ENCODE measurements at places on chromosomes 1 and 21. TPM values are rescaled to one million over a fixed set of nuclear protein-coding genes. Genes with fewer than 3 reads are reported as not detected.

Gene SDC3
- total RNA-seq, result 10.0 TPM

Gene ARHGEF10L
- total RNA-seq, result 11.2 TPM

Gene TTC22
- total RNA-seq, result 21.8 TPM

Gene ZSCAN20
- total RNA-seq, result 0.84 TPM

Gene IL19
- not detected for total RNA-seq

Gene TRIM46
- 5.4 TPM for total RNA-seq

Gene NTMT2
- not detected for total RNA-seq

Gene TMEM82
- not detected for total RNA-seq

Gene RIPPLY3
- total RNA-seq, result 11.4 TPM

Gene MCOLN2
- total RNA-seq, result 11.7 TPM

Gene DIRAS3
- total RNA-seq, result not detected

Gene MPL
- total RNA-seq, result not detected

DNA sequence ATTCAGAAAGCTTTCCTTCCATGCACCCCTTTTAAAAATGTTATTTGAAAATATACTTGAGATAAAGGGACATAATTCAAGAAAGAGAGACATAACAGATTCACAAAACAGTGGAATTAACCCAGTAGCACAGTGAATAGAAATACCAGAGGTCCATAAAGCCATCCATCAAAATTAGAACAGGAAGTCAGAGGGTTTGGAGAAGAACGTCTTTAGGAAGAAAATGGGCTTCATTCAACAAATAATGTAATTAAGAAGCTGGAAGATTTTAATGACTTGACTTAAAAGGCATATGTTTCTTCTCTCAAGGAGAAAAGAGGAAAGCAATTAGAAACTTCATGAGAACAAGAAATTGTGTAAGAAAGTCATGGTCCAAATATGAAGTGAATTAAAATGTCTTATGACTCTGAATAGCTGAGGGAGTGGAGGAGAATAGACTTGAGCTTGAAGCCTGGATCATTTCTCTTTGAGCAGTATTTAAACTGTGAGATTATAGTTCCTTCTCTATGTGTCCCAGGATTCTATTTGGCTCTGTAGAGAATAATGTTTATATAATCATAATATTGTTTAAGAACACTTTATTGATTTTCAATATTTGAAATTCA lies 7.9 kb upstream of the HCRTR1 start:
- no peak for DNase-seq
- no peaks in the 10 kb centered on the region for H3K27me3 ChIP-seq
- no peak overlapping the region for H3K27ac ChIP-seq
- H3K4me3 ChIP-seq, result no peak overlapping the region

DNA sequence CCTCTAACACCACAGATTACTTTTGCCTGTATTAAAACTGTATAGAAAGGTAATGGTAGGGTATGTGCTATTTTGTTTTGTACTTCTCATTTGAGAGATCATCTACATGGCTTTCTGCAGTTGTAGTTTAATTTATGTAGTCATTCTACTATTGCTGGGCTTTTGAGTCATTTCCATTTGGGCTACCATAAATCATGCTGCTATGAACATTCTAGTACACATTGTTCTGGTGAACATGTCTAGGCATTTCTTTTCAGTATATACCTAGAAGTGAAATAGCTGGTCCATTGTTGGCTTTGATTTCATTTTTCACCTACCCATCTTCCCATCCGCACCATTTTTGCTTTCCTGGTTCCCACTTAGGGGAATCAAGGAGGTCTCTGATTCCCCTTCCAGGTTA lies 18.7 kb downstream of the EDN2 start:
- H3K27ac ChIP-seq, result no peak overlapping the region

GRCh38 chr1:219555806-219556205 lies 57.1 kb downstream of the ZC3H11B start:
- H3K4me3 ChIP-seq, result peak overlapping the region; percentile 30
- peak; percentile 96 for DNase-seq
- no peaks in the 10 kb centered on the region for H3K36me3 ChIP-seq
- H3K27ac ChIP-seq, result peak overlapping the region; percentile 89
- peaks cover 23% of the 10 kb centered on the region for H3K4me1 ChIP-seq
- H3K27me3 ChIP-seq, result no peaks in the 10 kb centered on the region

DNA sequence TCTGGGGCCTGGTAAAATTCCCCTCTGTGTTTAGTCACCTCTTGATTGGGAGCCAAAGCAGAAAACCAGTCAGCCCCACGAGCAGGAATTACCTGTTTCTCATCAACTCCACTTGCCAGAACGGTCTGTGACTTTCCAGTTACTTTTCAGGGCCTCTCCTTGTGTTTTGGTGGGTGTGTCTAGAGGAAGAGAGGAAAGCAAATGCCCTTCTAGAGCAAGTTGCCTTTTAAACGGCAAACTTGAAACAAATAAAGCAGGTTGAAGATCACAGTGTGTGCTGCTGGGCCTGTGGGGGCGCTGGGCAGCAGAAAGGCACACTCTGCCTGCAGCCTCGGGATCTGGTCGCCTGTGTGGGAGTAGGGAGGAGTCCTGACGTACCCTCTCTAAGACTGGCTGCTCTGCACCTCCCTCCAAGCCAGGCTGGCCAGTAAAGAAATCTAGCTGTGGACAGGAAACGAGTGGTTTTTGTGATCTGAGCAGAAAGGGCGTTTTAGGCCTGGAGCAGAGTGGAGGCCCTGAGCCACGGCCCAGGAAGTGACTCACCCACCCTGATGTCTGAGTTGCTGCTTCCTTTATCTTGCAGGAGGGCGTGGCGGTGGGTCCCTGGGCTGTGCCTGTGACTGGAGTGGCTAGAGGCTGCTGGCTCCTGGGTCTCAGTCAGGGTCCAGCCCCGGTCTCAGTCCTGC lies 11.1 kb upstream of the S100A11 start:
- no peaks in the 10 kb centered on the region for H3K36me3 ChIP-seq
- peaks cover 57% of the 10 kb centered on the region for H3K4me1 ChIP-seq
- peak overlapping the region; percentile 64 for H3K4me3 ChIP-seq

- H3K36me3 ChIP-seq, result no peaks in the 10 kb centered on the region
- DNase-seq, result no peak
- H3K4me1 ChIP-seq, result no peaks in the 10 kb centered on the region
- H3K27ac ChIP-seq, result no peak overlapping the region
- H3K4me3 ChIP-seq, result no peak overlapping the region
Observed at GRCh38 chr1:76218888-76219287, 144.3 kb downstream of the ST6GALNAC3 start.

GRCh38 chr1:211975152-211975941 lies 60.0 kb downstream of the INTS7 start:
- H3K27me3 ChIP-seq, result no peaks in the 10 kb centered on the region
- H3K36me3 ChIP-seq, result peaks cover 64% of the 10 kb centered on the region
- no peak for DNase-seq
- H3K4me3 ChIP-seq, result no peak overlapping the region
- no peak overlapping the region for H3K27ac ChIP-seq

DNA sequence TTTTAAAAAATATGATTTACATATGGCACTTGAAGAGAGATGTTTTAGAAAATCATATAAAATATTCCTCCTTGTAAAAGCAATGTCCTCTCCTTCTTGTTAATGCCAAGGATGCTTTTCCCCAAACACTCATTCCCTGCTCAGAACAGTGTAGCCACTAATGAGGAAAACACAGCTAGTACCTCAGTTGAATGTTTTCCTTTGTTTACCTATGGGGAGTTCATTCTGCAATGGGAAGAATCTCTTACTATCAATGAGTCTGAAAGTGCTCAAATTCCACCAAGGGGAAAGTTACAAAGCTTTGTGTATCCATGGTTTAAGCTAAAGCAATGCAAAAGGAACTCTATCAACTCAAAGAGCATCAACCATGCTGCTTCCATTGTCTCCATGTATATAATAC lies 221.9 kb upstream of the ADGRL2 start:
- H3K36me3 ChIP-seq, result no peaks in the 10 kb centered on the region
- no peak for DNase-seq
- H3K4me1 ChIP-seq, result no peaks in the 10 kb centered on the region

GRCh38 chr1:181179987-181180365 lies 91.5 kb downstream of the IER5 start:
- no peaks in the 10 kb centered on the region for H3K4me1 ChIP-seq
- no peaks in the 10 kb centered on the region for H3K27me3 ChIP-seq
- no peak overlapping the region for H3K4me3 ChIP-seq
- H3K36me3 ChIP-seq, result no peaks in the 10 kb centered on the region
- H3K27ac ChIP-seq, result no peak overlapping the region
- DNase-seq, result no peak

GRCh38 chr1:215710036-215710898 lies 143.2 kb downstream of the KCTD3 start:
- no peak overlapping the region for H3K27ac ChIP-seq
- H3K4me1 ChIP-seq, result 0 out of 2 replicates have a peak, but pooled peaks cover 3% of the 10 kb centered on the region
- H3K4me3 ChIP-seq, result no peak overlapping the region
- peaks cover 27% of the 10 kb centered on the region for H3K27me3 ChIP-seq
- peak; percentile 93 for DNase-seq

DNA sequence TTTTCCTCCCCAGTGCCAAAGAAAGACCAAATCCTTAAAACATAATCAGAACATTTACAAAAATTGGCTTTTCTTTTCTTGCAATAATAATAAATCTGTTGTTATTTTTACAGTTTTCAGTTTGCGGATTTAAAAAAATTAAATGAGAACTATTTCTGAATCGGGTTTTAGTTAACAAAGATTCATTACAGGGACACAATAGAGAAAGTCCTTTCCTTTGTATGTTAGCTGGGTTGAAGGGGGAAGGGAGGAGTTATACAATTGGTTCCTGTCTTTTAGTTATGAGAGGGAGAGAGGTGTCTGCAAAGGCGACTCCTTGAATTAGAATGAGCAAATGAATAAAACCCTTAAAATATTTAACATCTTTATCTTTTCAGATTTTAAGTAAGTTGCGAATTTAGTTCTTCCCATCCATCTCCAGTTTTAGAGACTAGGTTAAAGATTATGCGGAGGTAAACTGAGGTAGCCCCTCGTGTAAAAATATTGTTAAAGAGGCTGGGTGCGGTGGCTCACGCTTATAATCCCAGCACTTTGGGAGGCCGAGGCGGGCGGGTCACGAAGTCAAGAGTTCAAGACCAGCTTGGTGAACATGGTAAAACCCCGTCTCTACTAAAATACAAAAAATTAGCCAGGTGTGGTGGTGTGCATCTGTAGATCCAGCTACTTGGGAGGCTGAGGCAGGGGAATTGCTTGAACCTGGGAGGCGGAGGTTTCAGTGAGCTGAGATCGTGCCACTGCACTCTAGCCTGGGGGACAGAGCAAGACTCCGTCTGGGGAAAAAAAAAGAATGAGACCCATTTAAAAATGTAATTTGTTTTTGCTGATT lies 3.9 kb downstream of the SPEN start:
- peak overlapping the region; percentile 22 for H3K4me3 ChIP-seq
- peaks cover 29% of the 10 kb centered on the region for H3K4me1 ChIP-seq
- DNase-seq, result no peak
- H3K27ac ChIP-seq, result no peak overlapping the region
- H3K36me3 ChIP-seq, result no peaks in the 10 kb centered on the region
- no peaks in the 10 kb centered on the region for H3K27me3 ChIP-seq

DNA sequence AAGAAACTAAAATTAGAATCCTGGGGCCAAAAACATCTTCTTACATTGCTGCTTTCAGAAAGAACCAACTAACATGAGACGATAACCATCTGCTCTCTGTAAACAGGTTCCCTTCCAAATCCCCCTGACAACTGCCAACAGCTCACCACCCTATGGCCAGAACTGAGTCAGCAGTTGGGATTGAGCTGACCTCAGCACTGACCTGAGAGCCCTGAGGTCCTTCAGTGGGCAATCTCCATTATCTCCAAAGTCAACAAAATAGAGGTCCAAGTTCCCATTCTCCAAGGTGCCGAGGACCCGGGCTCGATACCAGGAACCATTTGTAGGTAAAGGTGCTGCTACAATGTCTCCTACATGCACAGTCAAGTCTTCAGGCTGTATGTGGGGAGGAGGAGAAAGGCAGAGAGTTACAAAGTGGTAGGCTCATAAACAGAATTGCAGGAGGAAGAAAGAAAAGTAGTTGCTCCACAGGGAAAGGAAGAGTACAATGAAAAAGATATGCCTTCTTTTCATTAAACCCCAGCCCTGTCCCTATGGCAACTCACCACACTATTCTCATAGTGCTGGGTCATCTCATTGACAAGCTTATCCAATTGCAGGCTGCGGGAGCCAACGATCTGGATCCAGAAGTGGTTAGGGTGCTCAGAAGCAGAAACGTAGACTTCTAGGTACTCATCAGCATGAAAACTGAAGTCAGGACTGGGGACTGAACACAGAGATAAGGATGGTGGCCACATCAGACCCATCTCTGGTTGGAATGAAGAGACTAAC lies 12.8 kb upstream of the MRPL9 start:
- no peak for DNase-seq
- no peak overlapping the region for H3K27ac ChIP-seq
- no peaks in the 10 kb centered on the region for H3K27me3 ChIP-seq

- H3K36me3 ChIP-seq, result no peaks in the 10 kb centered on the region
- H3K4me1 ChIP-seq, result no peaks in the 10 kb centered on the region
- no peak for DNase-seq
- no peak overlapping the region for H3K27ac ChIP-seq
- H3K27me3 ChIP-seq, result no peaks in the 10 kb centered on the region
- H3K4me3 ChIP-seq, result no peak overlapping the region
Observed at GRCh38 chr1:38892976-38893375, 11.6 kb upstream of the GJA9 start.

DNA sequence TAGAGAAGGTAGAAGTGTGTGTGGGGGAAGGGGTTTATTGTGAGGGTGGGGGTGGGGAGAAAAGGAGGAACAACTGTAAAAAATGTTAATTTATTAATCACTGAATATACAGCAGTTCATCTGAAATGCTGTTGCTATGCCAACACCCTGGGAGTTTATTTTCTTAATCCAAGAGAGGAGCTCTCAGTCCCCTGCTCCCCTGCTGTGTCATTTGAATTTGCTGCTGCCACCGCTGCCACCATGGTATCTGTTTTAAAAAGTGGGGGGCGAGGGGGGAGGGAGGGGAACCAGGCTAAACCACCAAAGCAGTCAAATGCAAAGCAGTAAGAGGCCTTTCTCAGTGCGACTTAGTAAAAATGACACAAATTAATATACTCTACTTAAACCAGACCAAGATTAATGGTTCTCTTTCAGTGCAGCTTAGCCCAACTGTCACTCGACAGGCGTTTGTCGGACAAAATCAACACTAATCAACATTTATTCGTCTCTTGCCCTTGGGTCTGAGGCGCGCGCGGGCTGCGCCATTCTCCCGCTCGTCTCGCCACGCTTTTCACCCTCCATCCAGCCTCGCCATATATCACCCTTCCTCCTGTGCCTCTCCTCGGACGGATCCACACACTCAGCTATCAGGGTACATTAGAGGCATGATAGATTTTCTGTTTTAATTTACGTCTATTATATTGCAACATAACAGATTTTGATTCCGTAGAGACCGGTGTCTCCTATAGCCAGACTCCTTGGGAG lies 76.2 kb downstream of the PBX1 start:
- no peak overlapping the region for H3K4me3 ChIP-seq
- no peak overlapping the region for H3K27ac ChIP-seq
- H3K27me3 ChIP-seq, result no peaks in the 10 kb centered on the region
- H3K36me3 ChIP-seq, result no peaks in the 10 kb centered on the region
- peaks cover 20% of the 10 kb centered on the region for H3K4me1 ChIP-seq

Data from PC-3 (cell line).